Stimulated activated naive CD8-positive, alpha-beta T cell treated with anti-CD3 and anti-CD28 coated beads, Interleukin-15, Interleukin-2, amounts not matched to agents 100 U/mL and 50 U/mL, for 24 hours (primary cell): ENCODE measurements at places on chromosomes 5 and 9.

GRCh38 chr9:113475031-113475430 lies 11.5 kb downstream of the RGS3 start:
- DNase-seq: no peak

- DNase-seq: no peak
These were observed 165.1 kb downstream of the PLK2 start for GRCh38 chr5:58294598-58295305.

DNA sequence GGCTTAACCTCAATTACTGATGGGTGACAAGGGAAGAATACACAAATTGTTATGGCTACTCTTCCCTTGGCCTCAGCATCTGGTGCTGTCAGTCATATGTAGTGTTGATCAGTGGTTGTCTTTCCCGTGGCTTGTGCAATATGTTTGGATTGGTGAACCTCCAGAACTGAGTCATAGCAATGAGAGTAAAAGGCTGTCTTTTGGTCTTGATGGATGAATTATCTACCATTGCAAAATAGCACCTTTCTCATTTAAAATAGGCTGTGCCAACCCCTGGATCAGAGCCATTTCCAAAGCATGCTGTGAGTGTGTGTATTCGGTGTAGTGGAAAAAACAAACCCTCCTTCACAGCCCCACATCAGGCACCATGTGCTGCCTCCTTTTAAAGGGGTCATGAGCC lies 14.6 kb upstream of the F2R start:
- DNase-seq: no peak

- DNase-seq: no peak
These were observed 36.2 kb downstream of the NACC2 start for GRCh38 chr9:136058801-136059302.

DNA sequence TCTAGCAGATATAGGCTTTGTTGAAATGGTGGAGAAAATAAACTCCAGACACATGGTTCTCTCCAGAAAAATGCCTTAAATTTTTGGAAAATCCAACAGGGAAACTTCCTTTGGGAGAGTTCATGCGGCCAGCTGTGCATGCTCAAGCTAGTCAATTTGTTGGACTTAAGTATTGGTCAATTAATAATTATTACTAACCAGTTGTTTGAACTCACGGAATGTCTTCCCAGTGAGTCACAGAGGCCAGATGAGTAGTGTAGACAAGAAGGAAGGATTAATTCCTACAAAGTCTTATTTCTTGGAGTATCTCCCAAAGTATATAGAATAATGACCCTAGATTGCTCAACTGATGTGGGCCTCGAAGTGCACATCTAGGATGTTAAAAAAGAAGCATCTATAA lies 103.6 kb downstream of the MACIR start:
- no peak for DNase-seq

DNA sequence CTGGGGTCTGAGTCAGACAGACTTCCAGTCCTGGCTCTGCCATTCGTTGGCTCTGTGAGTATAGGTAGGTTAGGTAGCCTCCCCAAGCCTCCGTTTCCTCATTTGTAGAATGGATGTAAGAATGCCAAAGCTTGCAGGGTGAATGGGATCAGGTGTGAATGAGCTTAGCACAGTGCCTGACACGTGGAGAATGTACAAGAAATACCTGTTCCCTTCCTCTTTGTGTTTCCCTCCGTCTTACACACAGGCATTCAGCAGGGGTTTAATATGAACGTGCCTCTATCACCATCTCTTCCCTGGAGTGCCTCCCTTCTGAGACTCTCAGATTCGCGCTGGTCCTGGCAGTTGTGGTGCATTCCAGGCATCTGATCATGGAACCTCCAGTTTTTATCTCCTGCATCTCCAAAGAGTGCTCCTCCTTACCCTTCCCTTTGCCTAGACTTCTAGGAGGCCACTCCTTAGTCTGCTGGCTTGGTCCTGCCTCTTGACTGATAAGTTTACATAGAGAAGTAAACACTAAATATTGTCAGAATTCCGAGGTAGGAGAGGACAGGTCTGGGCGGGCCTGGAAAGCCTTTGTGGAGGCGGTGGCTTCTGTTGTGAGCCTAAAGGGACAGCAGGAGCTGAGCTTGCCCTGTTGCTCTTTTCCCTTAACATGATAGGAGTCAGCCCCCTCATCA lies 199.4 kb downstream of the AOPEP start:
- no peak for DNase-seq

- DNase-seq: no peak
These were observed 207.7 kb downstream of the FRMD3 start for GRCh38 chr9:83330207-83331196.

GRCh38 chr5:174935854-174936474 lies 211.6 kb downstream of the MSX2 start:
- DNase-seq: peak; percentile 52

GRCh38 chr5:134459010-134459403 lies 47.3 kb upstream of the CDKN2AIPNL start:
- no peak for DNase-seq

DNA sequence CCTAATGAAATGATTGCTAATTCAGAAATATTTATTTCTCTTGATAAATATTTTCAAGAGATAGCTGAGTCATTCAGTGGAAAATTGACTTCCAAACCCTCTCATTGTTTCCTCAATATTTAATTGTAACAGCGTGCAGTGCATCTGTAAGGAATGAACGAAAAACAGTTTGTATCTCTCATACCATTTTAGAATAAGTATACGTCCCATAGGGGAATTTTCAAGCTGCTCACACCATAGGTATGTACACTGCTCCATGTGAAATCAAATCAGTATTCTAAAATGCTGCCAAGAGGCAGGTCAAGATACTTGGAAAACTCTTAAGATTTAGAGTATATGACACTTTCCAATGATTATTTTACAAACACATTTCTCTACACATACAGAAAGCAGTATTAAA lies 202.2 kb downstream of the ARL15 start:
- no peak for DNase-seq

DNA sequence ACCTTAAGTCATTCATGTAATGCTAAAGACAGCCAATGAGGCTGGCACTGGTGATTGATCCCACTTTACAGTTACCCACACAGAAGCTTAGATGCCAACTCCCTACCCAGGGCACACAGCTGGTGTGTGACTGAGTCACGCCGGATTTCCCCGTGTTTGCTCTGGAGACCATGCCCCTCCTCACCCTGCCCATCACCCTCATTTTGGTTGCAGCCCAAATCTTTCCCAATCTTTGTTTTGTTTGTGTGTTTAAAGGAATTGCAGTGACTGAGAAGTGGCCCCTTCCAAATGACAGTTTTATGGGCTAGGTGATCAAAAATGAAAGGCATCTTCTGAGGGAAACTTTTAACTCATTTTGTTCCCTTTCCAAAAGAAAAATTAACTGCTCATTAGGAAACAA lies 10.9 kb downstream of the FBXL7 start:
- DNase-seq: no peak

- no peak for DNase-seq
These were observed 101.6 kb upstream of the BASP1 start for GRCh38 chr5:17115855-17116254.

DNA sequence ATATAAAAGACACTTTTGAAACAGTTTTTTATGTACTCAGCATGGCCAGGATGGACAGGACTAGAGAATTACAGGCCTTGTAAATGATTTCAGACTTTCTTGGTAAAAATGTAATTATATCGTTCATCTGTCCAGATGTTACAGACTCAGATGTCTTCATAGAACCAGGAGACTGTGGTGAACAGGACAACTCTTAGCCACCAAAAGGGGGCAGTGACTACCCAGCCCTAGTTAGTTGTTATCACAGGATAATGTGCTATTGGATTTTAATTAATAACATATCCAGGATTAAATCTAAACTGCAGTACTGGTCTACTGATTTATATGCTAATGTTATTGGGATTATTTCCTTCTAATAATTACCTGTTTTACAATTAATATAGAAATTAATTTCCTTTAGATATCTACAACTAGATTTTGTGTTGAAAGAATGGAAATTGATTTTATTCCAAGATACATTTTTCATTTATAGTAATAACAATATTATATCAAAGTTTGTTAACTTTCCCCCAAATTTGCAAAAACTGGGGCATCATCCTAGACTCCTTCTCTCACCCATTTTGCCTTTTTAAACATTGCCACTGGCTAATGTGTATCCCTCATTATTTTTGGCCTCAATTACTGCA lies 99.4 kb downstream of the MTREX start:
- no peak for DNase-seq

DNA sequence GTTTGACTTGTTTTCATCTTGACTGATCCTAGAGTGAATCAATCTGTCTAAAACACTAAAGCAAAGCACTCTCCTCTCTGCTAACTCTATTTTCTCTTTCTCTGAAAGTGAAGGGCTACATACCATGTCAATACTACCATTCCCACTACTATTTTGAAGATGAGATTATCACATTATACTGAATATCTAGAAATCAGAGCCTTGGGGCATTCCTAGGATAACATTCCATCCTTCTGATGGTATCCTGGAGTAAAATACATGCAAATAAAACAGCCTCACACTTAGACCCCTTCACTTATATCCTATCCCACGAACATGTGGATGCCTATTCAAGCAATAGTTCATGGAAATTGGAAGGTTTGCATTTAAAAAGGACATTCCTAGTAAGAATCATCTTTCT lies 309.3 kb upstream of the ACTBL2 start:
- DNase-seq: no peak

DNA sequence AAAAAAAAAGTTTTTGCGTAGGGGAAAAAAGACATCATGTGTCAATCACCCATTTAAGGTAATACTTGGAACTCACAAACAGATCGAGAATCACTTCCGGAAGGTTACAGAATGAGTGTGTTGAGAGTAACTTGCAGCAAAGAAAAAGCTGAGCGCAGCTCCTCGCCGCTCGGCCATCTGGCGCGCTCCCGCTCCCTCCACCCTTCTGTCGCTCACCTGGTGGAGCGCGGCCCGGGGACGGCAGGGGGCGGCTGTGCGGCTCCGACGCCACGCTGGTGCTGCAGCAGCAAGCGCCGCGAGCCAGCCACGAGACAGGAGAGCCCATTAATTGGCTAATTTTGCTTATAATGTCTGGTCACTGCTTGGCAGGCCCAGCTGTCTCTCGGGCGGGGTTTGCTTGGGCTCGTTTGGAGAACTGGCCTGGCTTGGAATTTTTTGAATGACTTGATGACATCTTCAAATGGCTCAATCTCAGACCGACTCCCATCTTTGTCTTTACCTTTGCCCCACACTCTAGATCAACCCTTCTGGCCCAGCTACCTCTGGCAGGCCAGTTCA lies 601.8 kb downstream of the CCDC171 start:
- peak; percentile 68 for DNase-seq

GRCh38 chr5:92353107-92354030 lies 970.3 kb upstream of the ARRDC3 start:
- DNase-seq: no peak

DNA sequence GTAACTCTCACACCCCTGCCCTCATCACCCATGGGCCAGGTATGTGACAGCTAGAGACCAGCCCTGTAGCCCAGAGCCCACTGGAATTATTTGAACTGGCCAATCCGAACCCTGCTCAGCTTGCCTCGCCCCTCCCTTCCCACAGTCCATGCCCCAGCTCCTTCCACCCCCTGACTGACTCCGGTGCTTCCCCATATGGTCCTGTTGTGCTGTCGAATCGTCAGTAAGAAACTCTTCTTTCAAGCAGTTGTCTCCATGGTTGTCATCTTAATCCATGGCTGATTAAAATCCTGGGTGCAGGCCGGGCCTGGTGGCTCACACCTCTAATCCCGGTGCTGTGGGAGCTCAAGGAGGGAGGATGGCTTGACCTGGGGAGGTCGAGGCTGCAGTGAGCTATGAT lies 118.5 kb downstream of the COL23A1 start:
- DNase-seq: no peak

- no peak for DNase-seq
These were observed 169.3 kb downstream of the SGCD start for GRCh38 chr5:156496291-156496690.

GRCh38 chr5:64794053-64794770 lies 25.5 kb downstream of the CWC27 start:
- DNase-seq: no peak

DNA sequence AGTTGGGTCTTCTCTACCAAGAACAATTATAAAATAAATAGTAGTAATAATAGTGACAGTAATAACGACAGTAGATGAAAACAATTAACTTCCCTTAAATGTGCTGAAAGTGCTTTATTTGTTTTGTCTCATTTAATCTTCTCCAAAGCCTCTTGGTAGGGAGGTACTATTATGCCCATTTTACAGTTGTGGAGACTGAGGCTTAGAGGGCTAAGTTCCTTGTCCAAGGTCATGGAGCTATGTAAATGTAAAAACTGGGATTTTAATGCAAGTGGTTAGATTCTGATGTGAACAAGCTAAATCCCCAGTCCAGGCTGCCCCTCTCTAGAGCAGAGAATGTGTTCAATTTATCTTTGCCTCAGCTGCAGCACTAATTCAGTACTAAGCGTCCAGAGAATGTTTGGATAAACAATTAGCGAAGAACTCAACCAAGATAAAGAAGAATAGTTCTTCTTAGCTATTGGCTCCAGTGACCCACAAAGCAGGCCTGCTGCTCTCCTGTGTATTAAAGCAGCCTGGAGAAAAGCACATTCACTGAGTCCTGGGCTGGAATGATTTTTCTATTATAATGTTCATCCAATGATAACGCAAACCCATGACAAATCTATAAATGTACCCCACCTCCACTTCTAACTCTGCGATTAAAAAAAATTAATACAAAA lies 68.8 kb downstream of the NPR3 start:
- no peak for DNase-seq

- DNase-seq: no peak
These were observed 2.4 kb downstream of the WDR5 start for GRCh38 chr9:134138292-134138691.

DNA sequence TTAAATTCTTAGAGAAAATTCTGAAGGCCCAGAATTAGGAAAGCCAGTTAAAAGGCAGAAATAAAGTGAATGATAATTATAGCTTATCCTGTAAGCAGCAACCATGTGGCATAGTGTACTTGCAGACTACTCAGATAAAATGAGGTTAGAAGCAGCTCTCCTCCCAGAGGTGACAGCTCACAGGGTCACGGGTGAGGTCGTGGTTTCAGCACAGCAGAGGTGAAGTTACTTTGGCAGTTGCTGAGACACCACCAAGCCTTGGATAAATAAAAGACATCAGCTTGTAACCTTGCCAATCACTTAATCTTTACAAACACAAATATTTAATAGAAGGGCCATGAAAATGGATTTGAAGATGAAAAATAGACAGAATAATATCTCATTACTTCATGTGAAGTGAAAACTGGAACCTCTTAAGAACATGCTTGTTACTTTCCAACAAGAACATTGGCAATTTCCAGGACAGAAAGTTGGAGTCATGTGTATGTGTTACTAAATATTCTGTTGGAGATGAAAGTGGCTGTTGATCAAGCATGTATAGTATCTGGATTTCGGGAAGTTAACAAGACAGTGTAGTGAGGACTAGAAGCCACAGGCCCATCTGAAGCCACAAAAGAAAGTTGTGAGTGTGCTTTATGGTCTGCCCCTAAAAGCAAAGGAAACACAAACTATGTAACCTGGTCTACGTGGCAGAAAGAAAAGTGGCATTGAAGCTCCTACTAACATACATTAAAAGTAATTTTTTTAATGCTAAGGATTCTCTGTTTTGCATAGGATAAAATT lies 134.4 kb downstream of the ERCC6L2 start:
- DNase-seq: peak; percentile 65
